ENCODE measurements at places on chromosomes 4 and X.

GRCh38 chr4:28682847-28683246, 1822.2 kb downstream of the STIM2 start:
- DNase-seq = no peak

DNA sequence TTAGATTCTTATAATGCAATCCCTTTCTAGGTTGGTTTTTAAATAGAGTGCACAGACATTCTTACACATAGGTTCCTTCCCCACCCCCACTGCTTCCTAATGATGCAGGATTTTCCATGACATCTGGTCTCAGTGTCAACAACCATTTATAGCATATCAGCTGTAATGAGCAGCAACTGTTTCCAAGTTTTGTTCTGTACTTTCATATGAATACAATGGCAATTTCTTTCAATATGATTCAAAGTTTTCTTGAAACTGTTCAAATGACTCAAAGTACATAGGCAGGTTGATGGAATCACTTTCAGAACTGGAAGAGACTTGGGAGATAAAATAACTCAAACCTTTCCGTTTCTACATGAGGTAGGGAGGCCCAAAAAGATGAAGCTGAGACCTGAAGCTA, 220.7 kb downstream of the CAMK2D start:
- no peak for DNase-seq

- no peak for DNase-seq
Measured at GRCh38 chr4:176864238-176864637, 71.5 kb upstream of the VEGFC start.

DNA sequence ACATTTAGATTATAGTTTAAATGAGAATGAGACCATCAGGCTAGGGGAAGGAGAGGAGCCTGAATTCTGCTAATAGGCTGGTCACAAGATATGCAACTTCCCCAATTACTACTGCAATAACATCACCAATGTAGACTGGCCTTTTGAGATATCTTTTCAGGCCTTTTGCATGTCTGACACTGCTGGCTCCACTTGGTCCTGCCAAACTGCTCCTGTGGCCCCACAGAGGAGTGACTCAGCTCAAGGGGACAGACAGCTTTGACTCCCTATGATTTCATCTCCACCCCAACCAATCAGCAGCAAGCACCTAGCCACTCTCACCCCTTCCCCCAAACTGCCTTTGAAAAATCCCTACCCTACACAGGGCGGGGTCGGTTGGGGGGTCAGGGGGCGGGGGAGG, 22.8 kb downstream of the GPRIN3 start:
- DNase-seq = no peak

DNA sequence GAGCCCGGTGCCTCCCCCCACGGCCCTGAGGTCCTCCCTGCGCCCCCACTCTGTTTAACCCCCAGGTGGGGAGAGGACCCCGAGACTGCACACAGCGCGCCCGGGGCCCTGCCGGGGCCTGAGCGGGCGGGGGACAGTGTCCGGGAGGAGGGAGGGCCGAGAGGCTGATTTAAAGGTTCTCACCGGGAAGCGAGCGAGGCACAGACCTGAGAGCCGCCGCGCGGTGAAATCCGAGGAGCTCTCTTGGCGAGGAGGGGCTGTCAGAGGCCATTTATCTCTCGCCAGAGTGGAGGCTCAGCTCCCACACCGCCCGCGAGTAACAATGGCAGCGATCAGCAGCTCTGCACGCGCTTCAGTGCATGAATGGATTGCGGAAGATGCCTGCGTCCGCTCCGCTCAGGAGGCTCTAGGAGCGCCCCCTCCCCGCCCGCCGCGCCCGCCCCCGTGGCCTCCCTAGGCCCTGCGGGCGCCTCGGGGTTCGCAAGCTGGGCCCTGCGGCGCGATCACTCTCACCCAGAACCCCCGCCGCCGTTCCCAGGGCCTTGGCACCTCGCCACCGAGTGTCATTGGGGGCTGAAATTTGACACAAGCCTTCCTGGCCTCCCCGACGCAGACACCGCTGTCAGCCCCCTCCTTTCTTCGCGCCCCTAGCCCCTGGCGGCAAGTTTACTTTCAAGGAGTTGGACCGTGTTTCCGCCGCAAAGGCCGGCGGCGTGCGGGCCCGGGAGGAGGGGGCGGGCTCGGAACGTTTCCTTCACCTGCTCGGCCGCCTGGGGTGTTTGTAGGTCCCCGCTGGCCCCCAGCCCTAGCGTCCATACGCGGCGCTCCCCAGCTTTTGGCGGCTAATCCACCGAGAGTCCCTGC, 48.7 kb upstream of the BCOR start:
- no peak for DNase-seq
